Right ventricle myocardium inferior (tissue), 1 donor: ENCODE measurements at places on chromosomes 4 and X. TPM values are rescaled to one million over a fixed set of nuclear protein-coding genes. Genes with fewer than 3 reads are reported as not detected.
A peak's percentile ranks its signal among the peaks of the same experiment; 100 is the strongest.

DNA sequence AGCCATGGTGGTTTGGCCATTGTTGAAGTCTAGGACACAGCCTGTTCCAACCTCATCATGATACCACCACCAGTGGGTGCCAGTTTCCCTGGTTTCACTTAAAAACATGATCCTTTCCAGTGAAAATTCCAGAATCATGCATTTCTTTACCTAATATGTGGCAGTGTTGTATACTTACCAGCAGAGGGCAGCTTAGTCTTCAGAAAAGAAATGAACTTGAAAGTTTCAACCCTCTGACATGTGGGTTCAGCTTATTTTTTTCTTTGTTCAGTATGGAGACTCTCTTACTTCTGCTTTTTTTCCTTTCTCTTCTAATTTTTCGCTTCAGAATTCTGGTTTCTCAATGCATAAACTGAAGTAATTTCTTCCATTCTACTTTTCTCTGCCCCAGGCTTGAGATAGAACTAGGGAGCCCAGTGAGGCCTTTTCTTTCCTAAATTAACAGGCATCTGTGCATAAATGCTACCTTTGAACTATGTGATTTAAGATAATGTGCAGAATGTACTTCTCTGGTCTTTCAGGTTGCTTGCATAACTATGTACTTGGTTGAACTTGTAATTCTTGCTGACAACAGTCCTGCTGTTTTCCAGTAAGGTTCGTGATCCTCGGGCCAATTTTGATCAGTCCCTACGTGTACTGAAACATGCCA lies 10.7 kb downstream of the LIAS start:
- DNase-seq: no peak

DNA sequence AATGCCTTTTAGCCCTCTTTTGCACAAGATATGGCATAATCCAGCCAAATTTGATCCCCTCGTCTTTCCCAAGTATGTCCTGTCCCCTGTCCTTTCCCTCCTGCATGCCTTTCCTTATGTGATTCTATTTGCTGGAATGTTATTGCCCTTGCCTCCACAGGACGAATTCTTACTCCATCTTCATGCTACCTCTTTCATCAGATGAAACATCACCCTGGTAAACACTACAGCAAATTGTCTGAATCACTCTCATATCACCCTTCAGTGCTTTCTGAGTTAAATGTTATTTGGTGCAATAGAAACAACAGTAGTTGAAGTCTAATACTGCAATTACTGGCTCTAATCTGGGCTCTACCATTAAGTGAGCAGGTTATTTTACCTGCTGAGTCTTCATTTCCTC lies 52.2 kb upstream of the FAT1 start:
- DNase-seq: no peak

DNA sequence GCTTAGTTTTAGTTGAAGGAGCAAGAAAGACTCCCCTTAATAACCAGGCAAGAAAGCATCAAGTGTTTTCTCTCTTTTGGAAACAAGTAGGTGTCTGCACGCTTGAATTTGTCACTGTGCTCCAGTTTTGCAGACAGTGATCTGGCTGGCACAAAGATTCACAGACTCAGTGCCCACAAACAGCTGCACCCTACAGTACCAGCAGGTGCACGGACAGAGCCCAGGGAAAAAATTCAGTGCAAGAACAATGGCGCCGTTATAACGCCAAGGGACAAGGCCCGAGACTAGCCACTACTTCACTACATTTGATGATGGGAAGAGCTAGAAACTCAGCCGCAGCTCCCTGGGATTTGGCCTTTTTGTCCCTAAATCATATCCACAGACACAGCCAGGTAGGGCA lies 56.0 kb downstream of the ZNF827 start:
- no peak for DNase-seq

- no peak for DNase-seq
Measured at GRCh38 chr4:184757810-184758209, 23.9 kb upstream of the CENPU start.

- DNase-seq: no peak
Measured at GRCh38 chrX:154605566-154605965, 13.5 kb downstream of the CTAG1B start.

- DNase-seq: no peak
Measured at GRCh38 chrX:153465691-153466380, 4.5 kb downstream of the HAUS7 start.

- no peak for DNase-seq
Measured at GRCh38 chrX:29948653-29949052, 266.7 kb upstream of the MAGEB2 start.

GRCh38 chr4:138835832-138836533 lies 179.6 kb upstream of the NOCT start:
- peak; percentile 75 for DNase-seq

DNA sequence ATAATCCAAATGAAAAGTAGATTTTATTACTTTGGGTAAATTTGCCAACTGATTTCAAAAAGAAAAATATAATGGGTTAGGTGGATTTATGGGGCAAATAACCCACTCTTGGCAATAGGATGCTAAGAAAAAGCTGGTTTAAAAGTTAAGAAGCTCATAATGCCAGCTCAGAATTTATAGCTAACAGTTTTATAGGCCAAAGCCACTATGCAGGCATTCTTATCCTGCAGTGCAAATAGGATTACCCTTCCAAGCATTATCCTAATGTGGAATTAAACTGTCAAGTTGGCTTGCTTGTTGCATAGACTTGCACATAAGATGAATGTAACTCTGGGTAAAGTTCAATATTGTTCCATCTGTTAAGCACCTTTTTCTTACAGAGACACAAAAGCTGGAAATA lies 703.0 kb downstream of the PCDH18 start:
- no peak for DNase-seq

GRCh38 chr4:110165382-110166286 lies 32.8 kb downstream of the ELOVL6 start:
- DNase-seq: no peak

DNA sequence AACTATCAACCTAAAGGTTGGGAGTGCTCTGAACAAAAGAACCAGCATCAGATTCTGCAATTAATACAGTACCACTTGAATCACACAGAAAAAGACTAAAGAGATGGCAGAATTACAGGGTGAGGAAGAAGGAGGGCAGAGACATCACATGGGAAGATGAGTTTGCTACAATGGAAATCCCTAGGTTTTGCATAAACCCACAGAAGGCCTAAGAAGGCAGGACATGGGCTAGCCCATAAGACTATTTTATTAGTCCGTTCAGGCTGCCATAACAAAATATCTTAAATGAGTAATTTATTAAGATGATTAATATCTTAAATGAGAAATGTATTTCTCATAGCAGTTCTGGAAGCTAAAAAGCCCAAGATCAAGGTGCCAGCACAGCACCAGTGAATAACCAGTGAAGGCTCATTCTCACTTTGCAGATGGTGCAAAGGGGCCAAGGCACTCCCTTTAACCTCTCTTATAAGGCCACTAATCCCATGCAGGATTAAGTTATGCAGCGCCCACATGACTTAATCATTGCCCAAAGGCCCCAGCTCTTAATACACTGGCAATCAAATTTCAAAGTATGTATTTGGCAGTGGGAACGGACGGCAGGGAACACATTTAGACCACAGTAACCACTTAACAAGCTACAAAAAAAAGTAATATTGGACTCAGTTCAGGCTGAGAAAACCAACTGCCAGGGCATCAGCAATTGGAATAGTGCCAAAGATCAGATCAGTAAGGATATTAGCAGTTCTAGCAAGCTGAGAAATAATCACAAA lies 47.6 kb upstream of the NEUROG2 start:
- DNase-seq: no peak

- DNase-seq: no peak
Measured at GRCh38 chrX:70480660-70481018, 36.0 kb downstream of the DLG3 start.

DNA sequence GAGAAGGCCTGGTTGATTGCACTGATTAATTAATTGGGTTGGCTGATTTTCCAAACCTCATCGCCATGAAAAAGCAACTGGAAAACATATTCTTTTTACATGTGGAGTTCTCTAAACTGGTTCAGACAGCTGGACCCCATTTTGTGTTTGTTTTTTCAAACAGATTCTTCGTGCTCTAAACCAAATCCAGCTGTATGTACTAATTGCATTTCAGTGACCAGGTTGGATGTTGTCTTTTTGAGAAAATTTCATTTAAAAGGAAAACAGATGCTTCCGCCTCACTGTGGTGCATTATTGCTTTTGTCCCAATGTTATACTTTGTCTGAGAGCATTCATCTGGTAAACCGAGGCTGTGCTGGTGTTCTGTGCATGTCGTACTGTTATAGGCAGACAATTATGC lies 67.8 kb upstream of the LNX1 start:
- no peak for DNase-seq

DNA sequence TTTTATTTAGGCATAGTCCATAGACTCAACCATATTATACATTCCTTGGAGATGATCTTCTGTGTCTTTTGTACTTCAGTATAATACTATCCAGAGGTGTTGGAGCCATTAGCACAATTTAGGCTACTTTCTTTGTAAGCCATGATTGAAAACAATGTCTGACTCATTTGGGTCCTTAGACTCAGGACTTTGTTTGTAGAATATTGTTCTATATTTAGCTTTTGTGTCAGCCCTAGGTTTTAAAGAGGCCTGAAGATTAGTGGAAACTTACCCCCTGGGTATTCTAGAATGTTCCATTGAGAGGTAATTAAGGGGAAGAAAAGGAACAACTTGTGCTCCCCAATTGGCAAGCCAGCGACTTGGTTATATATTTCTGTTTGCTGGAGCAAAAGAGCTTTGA lies 145.2 kb upstream of the SCML1 start:
- DNase-seq: no peak

DNA sequence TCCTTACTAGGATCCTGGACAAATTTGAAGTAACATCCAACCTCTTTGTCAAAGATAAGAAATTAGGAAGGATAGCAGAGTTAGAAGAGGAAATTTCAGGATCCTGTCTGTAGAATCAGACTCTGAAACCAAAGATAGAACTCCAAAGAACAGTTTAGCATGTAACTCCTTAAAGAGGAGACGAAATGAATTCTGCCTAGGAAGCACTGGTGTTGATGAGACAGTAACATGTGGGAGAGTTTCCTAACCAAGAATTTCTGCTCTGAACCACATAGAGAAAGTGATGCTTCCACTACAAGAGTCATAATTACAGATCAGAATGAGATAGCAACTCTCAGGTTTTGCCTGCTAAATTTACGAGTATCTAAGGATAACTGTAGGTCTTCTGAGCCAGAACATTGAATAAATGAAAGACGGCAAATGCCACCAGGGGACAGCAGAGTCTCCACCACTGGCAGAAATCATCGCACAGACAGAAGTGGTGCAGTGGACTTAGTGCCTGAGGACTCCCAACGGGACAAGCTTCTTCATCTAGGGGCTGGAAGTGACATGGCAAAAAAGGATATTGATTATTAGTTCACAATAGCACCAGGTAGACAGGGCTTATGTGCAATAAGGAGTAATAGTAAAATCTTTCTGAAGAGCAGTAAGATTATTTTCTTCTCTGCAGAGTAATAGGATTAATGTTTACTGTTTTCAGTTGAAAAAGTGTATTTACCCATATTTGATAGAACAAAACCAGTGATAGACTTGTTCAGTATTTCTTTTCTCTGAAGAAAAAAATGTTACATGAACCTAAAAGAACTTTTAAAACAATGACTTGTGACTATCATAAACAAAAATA lies 6.7 kb upstream of the PPID start:
- no peak for DNase-seq

DNA sequence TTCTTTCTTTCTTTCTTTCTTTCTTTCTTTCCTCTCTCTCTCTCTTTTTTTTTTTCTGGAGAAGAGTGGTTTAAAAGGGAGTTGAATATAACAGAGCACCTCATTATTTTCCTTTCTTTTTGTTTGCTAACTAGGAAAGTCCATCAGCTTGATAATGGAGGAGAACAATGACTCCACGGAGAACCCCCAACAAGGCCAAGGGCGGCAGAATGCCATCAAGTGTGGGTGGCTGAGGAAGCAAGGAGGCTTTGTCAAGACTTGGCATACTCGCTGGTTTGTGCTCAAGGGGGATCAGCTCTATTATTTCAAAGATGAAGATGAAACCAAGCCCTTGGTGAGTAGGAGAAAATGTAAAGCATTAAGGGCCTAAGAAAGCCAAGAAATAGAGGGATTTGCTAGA lies 95.4 kb downstream of the ARHGAP24 start:
- DNase-seq: no peak

GRCh38 chr4:53963781-53964180 lies 100.6 kb downstream of the CHIC2 start:
- no peak for DNase-seq

DNA sequence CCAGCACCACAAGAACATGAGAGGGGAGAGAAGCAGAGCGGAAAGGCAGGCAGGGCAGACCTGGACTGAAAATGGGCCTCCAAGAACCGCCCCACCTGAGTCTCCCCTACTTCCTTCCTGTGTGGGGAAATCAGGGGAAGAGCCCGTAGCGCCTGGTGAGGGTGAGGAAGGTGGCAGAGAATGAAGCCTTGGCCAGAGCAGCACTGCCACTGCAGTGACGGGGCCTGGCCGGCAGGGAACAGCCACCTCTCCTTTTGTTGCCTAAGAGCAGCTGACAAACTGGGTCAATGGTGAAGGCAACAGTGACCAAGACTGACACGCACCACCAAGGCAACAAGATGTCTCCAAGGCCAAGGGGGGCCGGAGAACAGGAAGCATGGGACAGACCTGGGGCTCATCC lies 58.4 kb upstream of the CBR4 start:
- DNase-seq: no peak

DNA sequence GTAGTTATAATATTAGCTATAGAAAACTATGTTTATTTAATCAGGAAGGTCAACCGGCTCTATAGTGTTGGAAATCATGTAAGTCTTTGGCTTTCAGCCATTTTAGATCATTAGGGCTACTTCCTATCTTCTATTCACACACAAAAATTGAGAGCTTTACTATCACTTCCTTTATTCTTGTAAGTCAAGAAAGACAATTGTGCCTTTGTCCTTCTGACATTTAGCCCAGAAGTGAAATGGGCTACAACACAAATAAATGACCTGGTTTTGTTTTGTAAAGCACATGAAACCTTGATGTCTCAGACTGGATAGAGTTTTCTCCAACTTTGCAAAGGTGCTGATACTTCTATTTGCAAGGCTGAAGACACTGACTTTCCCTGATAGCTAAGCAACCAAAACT lies 122.4 kb upstream of the ACSL4 start:
- DNase-seq: no peak

DNA sequence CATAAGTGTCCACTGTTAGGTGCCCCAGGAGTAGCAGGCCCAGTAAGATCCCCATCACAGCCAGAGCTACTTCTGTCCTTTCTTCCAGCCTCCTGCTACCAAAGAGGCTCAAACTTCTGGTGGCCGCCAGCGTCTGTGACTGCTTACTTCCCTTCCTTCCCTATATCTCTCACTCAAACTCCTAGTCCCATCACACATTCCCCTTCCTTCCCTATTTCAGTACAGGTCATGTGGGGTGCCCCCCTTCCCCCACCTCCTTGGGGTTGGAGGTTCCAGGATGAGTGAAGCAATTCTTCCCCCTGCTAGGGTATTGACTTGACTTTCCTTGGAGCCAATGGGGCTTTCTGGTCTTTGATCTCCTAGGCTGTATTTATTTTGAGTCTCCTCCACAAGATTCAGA lies at the start of gene VSIG4:
Gene VSIG4, minus strand, starts transcription at position 137 of the 400 bp plus-strand sequence. Its CDS starts 82 bp downstream, at position 55.
- DNase-seq: peak; percentile 64

The PTPN13 gene
- total RNA-seq: 4.5 TPM

The GPR82 gene
- total RNA-seq: 0.22 TPM

The STATH gene
- total RNA-seq: not detected

The HSD17B13 gene
- 0.22 TPM for total RNA-seq

The SHROOM3 gene
- total RNA-seq: 15.2 TPM

The ADGRA3 gene
- 32.5 TPM for total RNA-seq

The HSFX3 gene
- total RNA-seq: not detected

The CC2D2A gene
- 8.6 TPM for total RNA-seq

The ATOH1 gene
- total RNA-seq: not detected

The KLB gene
- 0.30 TPM for total RNA-seq

The KCND1 gene
- total RNA-seq: 0.68 TPM

The NKX6-1 gene
- total RNA-seq: not detected

The CXCL9 gene
- 0.35 TPM for total RNA-seq

The MAGED4B gene
- total RNA-seq: 2.7 TPM

The PHOX2B gene
- total RNA-seq: not detected
